Activated CD4-positive, alpha-beta T cell treated with anti-CD3 and anti-CD28 coated beads for 24 hours (primary cell): ENCODE measurements at places on chromosomes 5 and 9.

DNA sequence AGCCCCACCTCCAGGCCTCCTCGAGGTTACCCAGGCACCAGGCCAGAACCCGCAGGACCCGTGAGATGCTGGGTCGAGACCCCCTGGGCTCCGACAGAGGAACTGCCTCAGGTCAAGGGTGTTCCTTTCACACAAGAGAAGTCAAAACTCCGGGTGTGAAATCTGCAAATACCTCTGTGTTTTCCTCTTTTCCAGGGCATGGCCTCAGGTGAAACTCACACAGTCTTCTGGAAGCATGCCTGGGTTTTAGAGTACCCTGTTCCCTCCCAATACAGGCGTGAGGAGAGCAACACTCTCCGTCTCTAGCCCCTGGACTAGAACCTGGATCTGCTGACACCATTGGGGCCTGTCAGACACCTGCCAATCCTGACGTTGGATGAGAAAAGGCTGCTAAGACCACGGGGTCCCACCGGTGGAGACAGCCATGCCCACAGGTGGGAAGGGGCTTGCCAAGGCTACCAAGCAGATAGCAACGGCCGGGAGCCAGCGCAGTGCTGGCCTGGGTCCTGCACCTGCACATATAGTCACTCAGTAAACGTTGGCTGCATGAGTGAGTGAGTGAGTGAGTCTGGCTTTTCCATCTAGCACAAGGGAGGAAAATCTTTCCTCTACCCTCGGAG, 182.0 kb upstream of the PPP1R26 start:
- DNase-seq: no peak

DNA sequence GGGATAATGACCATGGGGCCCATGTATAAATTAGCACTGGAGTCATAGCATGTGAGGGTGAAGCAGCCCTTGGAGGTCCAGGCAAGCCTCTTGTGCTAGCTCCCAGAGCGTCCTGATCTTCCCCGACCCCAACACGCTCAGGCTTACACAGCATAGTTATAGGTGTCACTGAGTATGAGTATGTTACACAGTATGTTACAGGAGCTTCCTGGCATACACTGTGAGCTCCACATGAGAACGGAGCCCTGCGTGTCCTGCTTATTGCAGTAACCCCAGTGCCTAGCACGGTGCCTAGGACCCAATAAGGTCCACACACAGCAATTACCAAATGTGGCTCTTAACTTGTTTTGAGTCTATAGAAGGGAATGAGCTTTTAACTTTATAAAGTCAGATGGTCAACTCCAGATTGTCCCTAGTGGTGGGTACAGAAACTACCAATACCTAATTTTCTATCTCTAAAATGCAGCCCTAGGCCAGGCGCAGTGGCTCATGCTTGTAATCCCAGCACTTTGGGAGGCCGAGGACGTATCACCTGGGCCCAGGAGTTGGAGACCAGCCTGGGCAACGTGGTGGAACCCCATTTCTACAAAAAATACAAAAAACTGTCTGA, 64.1 kb downstream of the PLAC8L1 start:
- no peak for DNase-seq

- no peak for DNase-seq
Observed at GRCh38 chr5:112549605-112550166, 130.6 kb upstream of the EPB41L4A start.

DNA sequence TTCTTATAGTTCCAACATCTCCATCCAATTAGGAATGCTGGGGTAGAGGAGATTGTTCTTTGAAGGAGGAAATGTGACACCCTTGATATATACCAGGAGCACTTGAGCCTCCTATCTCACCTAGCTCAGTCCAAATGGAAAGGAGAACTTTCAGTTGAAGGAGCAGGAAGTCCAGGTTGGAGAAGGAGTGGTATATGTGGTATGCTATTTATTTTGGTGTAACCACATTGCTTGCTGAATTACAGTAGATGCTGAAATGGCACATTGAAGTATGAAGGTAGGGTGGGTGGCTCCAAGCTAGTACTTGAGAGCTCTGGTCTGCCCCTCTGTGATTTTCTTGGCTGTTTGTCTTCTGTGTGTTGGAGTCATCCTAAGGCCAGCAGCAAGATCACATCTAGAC, 6.1 kb downstream of the CSNK1G3 start:
- no peak for DNase-seq

GRCh38 chr5:124661317-124662141, 84.9 kb downstream of the ZNF608 start:
- no peak for DNase-seq

- DNase-seq: no peak
Observed at GRCh38 chr9:14207352-14207995, 106.5 kb downstream of the NFIB start.

GRCh38 chr9:93037476-93037971, 21.0 kb upstream of the SUSD3 start:
- no peak for DNase-seq

- no peak for DNase-seq
Observed at GRCh38 chr9:13970018-13970417, 343.9 kb downstream of the NFIB start.

- no peak for DNase-seq
Observed at GRCh38 chr9:71145179-71145578, 23.8 kb upstream of the TRPM3 start.

DNA sequence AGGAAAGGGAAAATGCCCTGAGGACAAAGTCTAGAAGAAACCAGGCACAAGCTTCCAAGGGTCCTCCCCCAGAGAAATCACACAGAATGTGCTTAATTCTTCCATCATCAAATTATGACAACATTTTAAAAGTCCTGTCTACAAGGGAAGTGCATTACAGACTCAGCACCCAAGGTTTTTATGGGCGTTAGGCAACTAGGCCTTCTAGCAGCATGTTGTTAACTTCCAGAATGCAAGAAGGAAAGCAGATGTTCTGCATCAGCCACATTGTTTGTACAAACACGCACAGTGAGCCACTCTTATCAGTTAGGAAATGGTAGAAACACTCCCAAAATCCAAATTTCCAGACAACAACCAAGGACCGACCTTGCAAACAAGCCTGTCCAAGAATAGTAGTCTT, 26.5 kb downstream of the SMC5 start:
- DNase-seq: no peak

- DNase-seq: no peak
Observed at GRCh38 chr9:38062498-38063362, 6.3 kb downstream of the SHB start.

DNA sequence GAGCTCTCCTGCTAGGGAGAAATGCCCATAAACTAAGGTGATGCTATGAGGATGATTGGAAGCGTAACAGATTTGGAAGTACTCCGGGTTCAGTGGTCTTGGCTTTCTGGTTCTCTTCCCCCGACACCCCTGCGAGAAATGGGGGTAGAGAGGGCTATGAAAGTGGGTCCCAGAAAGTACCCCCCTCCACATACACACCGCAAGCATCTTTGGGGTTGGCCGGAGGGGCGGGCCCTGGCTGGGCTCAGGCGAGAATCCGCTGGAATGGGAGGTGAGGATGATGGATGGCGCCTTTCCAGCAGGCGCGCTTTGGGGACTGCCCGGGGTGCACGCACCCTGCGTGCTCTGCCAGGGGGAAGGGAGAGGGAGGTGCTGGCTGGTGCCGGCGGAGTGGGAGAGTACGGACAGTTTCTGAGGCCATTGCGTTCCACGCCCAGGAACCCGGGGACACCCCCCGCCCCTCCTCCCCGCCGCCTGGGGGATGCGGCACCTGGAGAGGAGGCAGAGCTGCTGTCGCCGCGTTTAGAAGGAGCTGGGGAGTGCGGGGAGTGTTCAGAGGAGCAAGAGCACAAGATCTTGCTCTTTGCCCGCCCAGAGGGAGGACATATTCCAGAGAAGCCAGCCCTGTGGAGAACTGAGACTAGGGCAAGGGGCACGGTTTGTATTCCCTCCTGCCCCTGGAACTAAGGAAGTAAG, 1.9 kb downstream of the PCSK5 start:
- no peak for DNase-seq

DNA sequence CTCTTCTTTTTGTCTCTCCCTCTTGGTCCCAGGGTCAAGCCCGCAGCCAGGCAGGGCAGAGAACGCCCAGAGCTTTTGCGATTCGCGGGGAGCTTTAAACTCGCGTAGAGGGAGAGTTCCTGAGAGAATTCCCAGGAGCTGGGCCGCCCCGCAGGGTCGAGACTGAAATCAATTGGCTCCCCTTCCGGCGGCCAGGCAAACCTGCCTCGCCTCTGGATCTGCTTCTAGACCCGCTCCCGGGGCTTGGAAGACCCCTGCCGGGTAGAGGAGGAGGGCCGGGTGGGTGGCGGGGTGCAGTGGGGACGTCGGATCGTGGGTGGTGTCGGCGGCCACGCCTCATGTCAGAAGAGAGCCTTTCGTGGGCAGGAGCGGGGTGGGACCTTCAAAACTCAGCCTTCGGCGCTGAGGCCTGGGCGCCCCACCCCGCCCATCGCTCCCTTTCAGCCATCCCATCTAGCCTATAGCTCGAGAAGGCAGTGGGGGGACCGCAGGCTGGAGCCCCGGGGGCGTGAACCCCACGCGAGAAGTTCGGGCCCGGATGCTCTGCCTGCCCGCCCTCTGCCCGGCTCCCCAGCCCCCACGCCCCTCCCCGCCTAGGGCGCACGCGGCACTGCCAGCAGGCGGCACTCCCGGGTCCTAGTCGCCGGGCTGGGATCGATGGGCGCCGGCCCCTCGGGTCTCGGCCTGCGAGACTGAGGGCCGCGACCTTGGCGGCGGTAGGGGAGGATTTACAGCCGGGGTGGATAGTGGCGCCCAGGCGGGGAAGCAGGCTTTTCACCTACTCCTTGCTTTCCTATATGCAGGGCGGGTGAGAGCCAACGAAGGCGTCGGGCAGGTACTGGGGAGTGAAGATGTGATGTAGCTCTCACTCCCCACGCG, 6.1 kb downstream of the PRDM6 start:
- DNase-seq: no peak

- no peak for DNase-seq
Observed at GRCh38 chr9:97179616-97180015, 127.8 kb upstream of the CCDC180 start.

GRCh38 chr5:109553846-109554245, 135.9 kb upstream of the MAN2A1 start:
- no peak for DNase-seq

DNA sequence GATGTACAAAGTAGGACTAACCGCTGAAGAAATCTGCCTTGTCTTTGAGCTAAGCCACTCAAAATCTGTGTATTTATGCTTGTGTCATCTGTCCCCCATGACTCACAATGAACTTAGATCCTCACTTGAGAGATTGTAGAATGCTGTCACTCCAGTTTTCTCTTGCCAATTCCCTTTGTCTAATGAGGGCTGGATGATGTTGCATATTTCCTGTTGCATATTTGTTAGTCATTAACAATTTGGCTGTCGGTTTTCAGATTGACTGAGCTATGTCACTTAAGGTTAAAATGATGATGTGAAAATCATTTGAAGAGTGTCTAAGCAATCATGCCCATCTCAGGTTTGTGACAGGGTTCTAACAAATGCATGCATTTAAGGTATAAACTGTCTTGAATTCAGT, 481.7 kb downstream of the CDH10 start:
- no peak for DNase-seq

DNA sequence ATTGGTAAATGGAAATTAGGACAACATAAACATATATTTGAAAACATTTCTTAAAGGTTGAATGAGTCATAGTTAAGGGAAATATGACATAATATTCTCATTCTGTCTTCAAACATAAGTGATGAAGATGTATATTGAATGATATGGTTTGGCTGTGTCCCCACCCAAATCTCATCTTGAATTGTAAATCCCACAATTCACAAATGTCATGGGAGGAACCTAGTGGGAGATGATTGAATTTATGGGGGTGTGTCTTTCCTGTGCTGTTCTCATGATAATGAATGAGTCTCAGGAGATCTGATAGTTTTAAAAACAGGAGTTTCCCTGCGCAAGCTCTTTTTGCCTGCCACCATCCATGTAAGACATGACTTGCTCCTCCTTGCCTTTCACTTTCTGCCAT, 104.4 kb upstream of the MPDZ start:
- DNase-seq: no peak

DNA sequence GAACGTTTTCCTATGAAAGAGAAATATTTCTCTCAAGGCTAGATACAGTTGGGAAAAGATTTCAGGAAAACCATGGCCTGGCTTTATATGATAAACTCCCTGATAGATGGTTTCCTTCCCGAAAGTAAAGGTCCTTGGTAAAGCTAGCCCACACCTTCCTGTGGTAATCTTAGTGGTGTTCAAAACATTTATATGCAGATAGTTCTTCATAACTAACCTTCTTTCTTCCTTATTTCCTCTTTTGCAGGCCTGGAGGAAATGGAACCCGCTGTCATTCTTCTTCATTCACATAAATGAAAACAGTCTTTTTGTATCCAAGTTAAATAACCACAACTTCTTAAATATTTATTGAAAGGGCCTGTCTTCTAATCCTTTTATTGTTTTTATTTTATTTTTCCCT, 474.0 kb upstream of the ACTBL2 start:
- no peak for DNase-seq

DNA sequence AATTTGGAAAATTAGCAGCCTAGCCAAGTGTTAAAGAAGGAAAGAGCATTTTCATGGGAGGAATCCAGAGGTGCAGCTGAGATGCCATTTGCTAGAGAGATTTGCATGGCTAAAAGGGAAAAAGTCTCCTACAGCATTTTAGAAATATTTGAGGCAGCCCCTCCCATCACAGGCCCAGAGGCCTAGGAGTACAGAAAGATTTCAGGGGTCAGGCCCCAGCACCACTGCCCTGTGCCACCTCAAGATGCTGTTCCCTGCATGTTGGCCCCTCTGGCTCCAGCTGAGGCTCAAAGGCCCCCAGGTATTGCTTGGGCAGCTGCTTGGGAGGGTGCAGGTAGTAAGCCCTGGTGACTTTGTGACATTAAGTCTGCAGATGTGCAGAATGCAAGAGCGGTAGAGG, 26.9 kb upstream of the NPR3 start:
- DNase-seq: no peak

GRCh38 chr9:105281926-105282325, 37.5 kb downstream of the SLC44A1 start:
- DNase-seq: no peak

DNA sequence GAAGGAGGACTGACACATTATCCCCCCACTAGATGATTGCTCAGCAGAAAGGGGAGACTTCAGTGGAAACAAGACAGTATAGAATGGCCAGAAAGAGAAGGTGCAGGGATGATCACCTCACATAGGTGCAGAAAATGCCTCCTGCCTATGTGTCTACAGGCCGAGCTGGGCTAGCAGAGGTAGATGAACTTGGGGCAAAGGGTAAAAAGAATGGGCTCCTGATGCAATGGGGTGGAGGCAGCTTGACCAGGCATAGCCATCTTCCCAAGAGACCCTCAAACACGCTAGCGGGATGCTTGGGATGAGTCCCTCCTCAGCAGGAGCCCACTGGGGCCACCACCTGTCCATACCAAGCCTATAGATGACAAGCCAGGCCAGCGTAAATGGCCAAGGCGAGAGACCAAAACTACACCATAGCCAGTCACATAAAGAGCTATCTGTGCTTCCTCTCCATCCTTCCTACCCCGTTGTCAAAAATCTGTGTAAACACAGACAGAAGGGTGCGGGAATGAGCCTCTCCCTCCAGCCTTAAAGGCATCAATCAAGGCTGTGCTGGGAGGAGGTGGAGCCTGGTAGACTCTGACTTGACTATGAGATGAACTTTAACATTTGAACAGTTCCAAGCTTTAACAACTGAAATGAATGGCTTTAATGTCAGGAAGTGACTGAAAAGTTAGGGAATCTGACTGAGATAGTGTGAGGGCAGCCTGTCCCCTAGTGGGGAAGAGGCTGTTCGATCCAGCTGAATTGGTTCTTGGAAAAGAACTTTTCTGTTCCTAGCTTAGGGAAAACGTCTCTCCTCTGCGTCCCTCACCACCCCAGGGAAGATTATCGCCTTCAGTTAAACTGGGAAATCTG, 10.4 kb downstream of the C9orf152 start:
- no peak for DNase-seq

GRCh38 chr9:83701286-83701685, 6.5 kb downstream of the UBQLN1 start:
- no peak for DNase-seq

- no peak for DNase-seq
Observed at GRCh38 chr5:96928931-96929708, 6.8 kb upstream of the LNPEP start.
